ENCODE measurements at places on chromosomes 11 and 22.

DNA sequence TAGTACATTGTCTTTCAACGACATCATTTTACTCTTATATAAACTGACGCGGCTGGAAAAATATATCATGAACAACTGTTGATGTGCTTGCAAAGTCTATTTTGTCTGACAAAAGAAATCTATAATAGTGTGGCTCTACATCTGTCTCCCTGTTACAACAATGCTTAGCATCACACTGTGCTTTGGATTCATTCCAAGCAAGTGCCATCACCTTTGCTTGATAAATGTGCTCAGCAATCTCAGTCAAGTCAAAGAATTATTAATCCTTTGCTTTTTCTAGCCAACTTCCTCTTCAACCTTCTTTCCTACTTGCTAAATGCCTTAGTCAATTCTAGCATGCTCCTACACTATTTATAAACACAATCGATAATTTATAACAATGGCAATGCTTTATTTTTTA, 140.5 kb downstream of the FCHSD2 start:
- no peak for DNase-seq

- DNase-seq: no peak
Observed at GRCh38 chr22:19240813-19241592, 50.5 kb downstream of the CLTCL1 start.

- DNase-seq: peak; percentile 81
Observed at GRCh38 chr22:26045051-26045450, 124.2 kb upstream of the SEZ6L start.

DNA sequence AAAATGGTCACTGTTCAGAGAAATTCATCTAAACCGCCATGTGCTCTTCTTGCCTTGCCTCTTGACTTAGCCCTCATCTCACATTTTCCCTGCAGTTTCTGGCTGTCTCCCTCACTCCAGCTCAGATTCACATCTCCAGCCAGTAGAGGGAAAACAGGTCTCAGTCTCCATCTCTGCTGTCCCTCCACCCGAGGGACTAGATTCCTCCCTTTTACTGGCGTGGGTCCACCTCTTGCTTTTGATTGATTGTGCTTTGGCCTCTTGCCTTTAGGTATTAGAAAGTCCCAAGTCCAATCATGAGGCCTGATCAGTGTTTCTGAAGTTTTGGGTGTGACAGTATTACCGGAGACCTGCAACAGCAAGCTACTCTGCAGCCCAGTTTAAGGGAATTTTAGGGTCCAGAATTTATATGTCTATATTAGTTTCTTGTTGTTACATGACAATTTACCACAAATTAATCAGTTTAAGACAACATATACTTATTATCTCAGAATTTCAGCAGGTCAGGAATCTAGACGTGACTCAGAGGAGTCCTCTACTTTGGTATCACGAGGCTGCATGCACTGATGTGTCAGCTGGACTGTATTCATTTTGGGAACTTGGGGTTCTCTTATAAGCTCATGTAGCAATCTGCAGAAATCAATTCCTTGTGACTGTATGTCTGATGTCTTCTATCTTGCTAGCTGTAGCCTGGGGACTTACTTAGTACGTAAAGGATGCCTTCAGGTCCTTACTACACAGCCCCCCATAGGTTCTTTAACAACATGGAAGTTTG, 805.2 kb upstream of the CCDC90B start:
- no peak for DNase-seq

GRCh38 chr11:35662061-35662648, 420 bp upstream of the TRIM44 start:
- peak; percentile 73 for DNase-seq

GRCh38 chr11:81792416-81792815, 941.2 kb downstream of the FAM181B start:
- DNase-seq: no peak

DNA sequence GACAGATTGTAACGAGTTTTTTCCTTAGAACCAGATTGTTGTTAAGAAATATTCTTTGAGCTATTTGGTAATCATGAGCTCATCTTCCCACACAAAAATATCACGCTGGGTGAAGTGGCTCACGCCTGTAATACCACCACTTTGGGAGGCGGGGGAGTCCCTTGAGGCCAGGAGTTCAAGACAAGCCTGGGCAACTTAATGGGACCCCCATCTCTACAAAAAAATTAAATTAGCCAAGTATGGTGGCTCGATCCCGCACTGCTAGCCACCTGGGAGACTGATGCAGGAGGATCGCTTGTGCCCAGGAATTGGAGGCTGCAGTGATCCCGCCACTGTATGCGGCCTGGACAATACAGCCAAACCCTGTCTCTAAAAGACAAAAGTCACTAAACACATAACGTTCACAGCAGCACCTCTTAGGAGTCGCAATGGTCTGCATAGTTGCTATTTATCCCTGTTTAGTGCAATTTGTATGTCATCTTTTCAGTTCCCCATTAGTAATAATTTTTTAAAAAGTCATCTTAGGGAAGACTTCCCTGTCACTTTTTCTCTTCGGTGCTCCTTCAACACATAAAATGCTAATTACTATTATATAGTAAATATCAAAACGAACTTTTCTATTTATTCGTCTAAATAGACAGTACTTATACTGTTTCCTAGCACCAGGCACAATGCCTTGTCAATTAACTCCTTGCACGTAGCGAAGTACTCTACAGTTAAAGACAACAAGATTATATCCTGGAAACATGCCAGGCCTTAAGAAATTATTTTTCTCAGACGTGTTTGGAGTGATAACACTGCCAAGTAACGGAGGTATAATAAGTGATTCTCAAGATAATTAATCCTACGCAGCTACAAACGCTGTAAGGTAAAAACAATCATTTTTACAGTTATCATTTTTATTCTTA, 1.1 kb downstream of the ST13 start:
- no peak for DNase-seq

- peak; percentile 23 for DNase-seq
Observed at GRCh38 chr11:33329705-33330329, 72.6 kb downstream of the HIPK3 start.

DNA sequence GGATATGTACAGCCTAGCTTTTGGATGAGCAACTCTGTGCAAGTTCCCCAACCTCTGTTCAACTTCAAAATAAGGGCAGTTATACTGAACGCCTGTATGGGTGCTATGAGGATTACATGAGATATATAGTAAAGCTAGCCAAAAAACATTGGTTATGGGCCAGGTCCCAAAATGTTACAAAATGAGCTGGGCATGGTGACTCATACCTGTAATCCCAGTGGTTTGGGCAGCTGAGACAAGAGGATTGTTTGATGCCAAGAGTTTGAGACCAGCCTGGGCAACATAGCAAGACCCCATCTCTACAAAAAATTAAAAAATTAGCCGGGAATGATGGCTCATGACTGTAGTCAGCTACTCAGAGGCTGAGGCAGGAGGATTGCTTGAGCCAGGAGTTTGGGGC, 118.4 kb downstream of the TEAD1 start:
- no peak for DNase-seq

- no peak for DNase-seq
Observed at GRCh38 chr11:19818619-19819018, 106.0 kb downstream of the NAV2 start.

GRCh38 chr11:43736502-43737200, 56.1 kb downstream of the HSD17B12 start:
- no peak for DNase-seq

DNA sequence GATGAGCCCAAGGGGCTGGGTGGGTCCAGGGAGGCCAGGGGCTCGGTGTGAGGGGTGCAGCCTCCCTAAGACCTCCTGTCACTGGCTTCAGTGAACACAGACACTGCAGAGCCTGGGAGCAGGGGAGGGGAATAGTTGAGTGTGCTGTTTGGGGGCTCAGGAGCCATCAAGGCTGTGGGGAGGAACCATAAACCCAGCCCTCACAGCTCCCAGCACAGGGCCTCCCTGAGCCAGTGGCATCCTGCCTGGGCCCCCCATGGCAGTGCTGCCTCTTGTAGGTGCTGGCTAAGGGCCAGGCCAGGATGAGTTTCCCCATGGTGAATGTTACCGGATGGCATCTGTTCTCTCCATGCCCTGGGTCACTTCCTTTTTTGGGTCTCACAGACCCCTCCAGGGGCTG, 25.5 kb downstream of the KCNJ5 start:
- DNase-seq: no peak

DNA sequence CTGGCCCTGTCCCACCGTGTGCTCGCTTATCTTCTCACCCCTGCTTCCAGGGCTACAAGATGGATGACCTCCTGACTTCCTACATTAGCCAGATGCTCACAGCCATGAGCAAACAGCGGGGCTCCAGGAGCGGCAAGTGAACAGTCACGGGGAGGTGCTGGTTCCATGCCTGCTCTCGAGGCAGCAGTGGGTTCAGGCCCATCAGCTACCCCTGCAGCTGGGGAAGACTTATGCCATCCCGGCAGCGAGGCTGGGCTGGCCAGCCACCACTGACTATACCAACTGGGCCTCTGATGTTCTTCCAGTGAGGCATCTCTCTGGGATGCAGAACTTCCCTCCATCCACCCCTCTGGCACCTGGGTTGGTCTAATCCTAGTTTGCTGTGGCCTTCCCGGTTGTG, 86.5 kb downstream of the MYO7A start:
- DNase-seq: no peak

GRCh38 chr11:100550912-100551632, 136.0 kb upstream of the ARHGAP42 start:
- no peak for DNase-seq

GRCh38 chr11:76694664-76695063, 24.1 kb upstream of the LRRC32 start:
- DNase-seq: no peak

DNA sequence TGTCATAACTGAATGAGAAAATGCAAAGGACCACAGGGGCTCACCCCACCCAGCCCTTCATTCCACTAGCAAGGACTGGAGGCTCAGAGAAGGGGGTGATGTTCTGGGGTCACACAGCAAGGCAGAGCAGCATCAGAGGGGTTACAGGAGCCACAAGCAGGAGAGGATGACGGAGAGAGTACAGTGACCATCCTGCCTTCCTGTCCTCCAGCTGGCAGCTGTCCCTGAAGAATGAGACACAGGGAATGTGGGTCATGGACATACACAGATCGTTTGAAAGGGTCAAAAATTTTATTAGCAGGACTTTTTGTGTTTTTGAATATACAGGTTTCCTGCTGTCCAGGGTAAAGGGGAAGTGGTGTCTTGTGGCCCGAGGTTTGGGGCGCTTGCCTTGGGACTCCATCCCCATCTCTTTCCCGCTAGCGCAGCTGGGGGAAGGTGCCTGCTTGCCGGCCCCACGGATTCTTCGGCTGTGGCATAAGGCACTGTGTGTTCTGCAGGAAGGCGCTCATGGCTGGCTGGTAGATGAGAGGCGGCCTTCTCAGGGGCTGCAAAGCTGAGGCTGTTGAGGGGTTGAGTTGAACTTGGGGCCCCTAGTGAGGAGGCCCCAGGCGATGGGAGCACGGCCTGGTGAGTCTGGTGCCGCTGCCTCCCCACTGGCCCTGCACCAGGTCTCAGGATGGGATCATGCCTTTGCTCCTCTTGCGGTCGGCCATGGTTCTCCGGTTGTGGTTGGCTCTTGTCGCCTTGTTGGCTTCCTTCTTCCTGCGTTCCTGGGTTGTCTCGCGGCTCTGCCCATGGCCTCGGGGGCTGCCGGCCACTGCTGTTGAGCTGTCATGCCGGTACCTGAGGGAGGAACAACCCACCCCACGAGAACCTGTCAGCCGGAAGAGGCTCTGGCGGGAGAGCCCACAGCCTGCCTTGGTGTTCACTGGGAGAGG, 21.4 kb downstream of the UQCR10 start:
- DNase-seq: no peak

DNA sequence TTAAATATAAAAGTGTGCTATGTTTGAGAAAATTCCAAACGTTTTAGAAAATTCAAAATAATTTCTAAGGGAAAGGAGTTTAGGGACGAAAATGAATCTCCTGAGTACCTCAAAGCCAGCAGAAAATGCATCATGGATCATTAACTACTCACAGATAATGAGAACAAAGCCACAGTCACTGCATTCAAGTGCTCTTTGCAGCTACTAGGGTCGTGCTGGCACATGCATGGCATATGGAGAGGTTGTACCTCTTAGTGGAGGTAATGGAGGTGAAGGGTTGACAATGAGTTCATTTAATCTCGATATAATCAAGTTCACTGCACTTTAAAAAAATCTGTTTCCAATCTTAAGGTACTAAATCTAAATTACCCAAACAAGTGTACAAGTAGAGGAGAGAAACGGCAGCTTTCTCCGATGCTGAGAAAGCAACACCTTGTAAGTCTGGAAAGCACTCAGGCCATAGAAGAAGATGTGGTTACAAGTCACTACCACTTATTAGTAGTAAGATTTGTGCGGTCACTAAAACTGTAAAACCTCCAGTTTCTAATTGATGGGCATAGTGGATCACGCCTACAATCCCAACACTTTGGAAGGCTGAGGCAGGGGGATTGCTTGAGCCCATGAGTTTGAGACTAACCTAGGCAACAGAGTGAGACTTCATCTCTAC, 261.1 kb upstream of the ANO3 start:
- DNase-seq: no peak

- DNase-seq: no peak
Observed at GRCh38 chr11:36431429-36432092, 78.5 kb downstream of the TRAF6 start.

DNA sequence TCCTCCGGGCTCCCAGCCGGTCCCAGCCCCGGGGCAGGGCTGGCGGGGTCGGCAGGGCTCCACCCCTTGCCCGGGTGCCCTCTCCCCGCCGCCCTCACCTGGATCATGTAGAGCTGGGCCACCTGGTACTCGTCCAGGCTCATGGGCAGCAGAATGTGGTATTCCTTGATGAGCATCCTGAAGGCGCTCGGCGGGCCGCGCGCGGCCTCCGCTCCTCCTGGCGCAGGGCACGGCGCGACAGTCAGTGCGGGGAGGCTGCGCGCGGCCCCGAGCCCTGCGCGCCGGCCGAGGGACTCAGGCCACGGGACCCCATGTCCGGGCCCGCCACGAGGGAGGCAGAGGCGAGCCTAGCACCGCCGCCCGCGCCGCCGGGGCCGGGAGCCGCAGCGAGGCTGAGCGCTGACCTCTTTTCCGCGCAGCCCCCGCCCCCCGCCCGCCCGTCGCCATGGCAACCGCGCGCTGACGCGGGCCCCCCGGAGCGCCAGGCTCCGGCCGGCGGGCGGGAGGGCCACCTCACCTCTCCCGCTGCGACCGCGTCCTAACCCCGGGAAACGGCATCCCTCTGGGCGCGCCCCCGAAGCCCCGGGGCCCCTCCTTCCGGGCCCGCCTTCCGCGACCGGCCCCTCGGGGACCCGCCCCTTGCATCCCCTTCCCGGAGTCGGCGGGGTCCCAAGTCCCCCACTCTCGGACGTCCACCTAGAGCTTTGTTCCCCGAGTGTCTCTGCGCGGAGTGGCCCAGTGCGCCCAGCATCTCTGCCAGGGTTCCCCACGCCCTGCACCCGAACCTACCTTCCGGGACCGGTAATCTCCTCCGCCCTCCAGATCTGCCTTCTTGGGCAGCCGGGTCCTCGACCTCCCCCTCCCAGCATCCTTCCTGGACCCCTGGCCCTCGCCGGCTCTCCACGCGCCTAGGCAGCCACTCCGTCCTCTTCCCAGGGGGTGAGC, 886 bp downstream of the PITPNM1 start:
- DNase-seq: no peak

DNA sequence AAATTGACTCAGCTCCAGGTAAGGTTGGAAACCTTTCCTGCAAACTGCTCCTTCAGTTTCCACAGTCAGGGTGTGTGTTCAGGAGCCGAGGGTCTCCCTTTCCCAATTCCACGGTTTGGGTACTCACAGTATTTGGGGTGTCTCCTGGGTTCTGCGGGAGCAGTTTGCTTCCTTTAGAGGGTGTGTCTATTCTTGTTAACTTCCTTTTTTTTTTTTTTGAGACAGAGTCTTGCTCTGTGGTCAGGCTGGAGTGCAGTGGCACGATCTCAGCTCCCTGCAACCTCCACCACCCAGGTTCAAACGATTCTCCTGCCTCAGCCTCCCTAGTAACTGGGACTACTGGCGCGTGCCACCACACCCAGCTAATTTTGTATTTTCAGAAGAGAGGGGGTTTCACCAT, 251.4 kb downstream of the LUZP2 start:
- DNase-seq: no peak

- no peak for DNase-seq
Observed at GRCh38 chr11:121899520-121899919, 216.5 kb downstream of the BLID start.
